ENCODE measurements at places on chromosomes 12 and 14. TPM values are rescaled to one million over a fixed set of nuclear protein-coding genes. Genes with fewer than 3 reads are reported as not detected.

CLBA1 gene
- 1.6 TPM for polyA plus RNA-seq

SYNDIG1L gene
- 1.4 TPM for polyA plus RNA-seq

NUDT14 gene
- 38.4 TPM for polyA plus RNA-seq

IFI27L1 gene
- 28.6 TPM for polyA plus RNA-seq

DAO gene
- not detected for polyA plus RNA-seq

APOF gene
- polyA plus RNA-seq: not detected

RHOJ gene
- not detected for polyA plus RNA-seq

RFX4 gene
- 0.49 TPM for polyA plus RNA-seq

FOXG1 gene
- polyA plus RNA-seq: 0.05 TPM

PLBD1 gene
- polyA plus RNA-seq: 10.2 TPM

KCNJ8 gene
- 1.0 TPM for polyA plus RNA-seq

KRT78 gene
- not detected for polyA plus RNA-seq

GALNT6 gene
- polyA plus RNA-seq: 8.6 TPM

Data from GM23338 (cell line).